ENCODE measurements at places on chromosomes 6 and 20. TPM values are rescaled to one million over a fixed set of nuclear protein-coding genes. Genes with fewer than 3 reads are reported as not detected.

Gene ANKEF1
- total RNA-seq = 1.7 TPM

DNA sequence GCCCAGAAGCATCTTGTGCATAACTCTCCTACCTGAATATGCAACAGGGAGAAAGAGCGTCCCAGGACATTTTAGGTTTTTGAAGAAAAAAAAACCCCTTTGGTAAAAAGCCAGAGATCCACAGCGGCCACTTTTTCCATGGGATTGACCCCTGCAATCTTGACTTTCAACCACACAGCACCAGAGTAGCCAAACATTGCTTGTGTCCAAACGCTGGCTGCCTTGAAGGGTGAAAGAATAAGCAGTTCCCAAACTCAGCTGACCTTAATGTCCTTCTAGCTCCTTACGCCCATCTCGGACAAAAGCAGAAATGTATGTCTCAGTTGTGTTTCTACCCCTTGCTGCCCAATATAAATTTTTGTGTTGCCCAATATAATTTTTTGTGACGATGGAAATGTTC, 1.2 kb upstream of the MOG start:
- DNase-seq = no peak

DNA sequence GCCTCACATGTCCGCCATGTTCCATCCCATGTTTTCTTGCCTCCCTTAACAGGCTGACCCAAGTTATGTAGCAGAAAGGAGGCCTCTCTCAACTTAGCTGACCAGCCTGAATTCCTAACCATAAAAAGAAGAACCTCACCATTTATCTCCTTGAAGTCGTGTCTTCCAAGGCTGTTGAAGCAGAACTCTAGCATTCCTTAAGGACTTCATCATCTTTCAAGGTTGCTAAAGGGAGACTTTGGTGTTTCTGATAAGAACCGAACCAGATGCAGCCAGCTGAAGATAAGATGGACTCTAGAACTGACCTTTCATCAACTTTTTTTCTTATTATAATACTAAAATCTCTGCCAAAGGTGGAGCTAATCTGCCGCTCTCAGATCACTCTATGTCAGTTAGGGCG, 571.7 kb upstream of the SLC35B3 start:
- DNase-seq = no peak

GRCh38 chr6:134637282-134637681, 312.6 kb downstream of the ALDH8A1 start:
- no peak for DNase-seq

GRCh38 chr6:44603044-44603686, 215.7 kb downstream of the CDC5L start:
- no peak for DNase-seq

DNA sequence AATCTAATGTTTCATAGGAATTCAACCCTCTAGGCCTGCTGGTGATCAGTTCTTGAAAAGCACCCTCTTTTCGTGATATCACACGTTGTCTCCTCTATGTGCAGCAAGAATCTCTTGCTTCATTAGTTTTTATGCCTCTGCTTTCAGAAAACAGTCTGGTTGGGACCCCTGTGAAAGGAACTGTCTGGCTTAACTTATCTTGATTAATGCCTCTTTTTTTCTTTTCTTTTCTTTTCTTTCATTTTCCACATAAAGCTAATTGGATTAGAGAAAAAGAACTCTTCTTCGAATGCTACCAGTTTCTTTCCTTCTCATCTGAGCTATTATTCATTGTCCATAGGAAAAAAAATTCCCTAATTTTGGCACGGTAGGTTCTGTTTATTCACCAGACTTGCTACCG, 21.3 kb downstream of the ZNF311 start:
- no peak for DNase-seq

Data from urinary bladder (tissue), 4 donors.